Karpas-422 (cell line): ENCODE measurements at places on chromosomes 3 and 15. TPM values are rescaled to one million over a fixed set of nuclear protein-coding genes. Genes with fewer than 3 reads are reported as not detected.

Gene ZBED2
- total RNA-seq: not detected in 2 replicates

Gene TUSC7
- not detected in 2 replicates for total RNA-seq

Gene PLSCR2
- total RNA-seq: 1.0 TPM in 1 of 2 replicates, not detected in the other

DNA sequence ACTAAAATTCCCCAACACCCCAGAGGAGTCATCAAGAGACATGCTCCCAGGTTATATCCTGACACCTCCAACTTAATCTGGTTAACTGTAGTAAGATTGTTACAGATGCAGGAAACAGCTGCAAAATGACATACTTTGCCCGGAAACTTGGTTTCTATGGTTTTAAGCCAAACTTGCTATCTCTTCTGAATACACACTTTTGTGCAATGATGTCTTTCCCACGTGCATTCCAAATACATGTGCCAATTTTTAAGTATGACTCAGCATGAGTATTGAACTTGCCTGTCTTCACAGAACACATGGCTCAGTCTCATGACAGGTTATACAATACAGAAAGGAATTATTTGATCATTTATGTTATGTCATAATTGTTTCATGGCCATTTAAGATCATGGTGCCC is 207.0 kb upstream of the DCBLD2 start:
- DNase-seq: no peak

DNA sequence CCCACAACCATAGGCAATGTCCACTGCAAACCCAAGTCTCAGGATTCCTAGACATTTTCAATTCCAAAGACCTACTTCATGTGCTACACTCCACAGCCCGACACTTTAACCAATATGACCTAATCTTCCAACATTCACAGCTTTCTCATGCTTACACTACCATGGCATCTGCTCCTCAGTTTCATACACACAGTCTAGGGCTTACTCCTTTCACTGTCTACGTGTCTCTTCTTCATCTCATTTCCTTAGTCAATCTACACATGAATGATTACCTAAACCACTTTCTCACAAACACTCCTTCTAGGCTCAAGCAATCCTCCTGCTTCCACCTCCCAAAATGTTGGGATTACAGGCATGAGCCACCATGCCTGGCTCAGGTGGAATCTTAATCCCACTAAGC is 106.3 kb downstream of the STAG1 start:
- DNase-seq: no peak

- DNase-seq: no peak
Observed at GRCh38 chr3:54045061-54045815, 77.1 kb upstream of the CACNA2D3 start.

DNA sequence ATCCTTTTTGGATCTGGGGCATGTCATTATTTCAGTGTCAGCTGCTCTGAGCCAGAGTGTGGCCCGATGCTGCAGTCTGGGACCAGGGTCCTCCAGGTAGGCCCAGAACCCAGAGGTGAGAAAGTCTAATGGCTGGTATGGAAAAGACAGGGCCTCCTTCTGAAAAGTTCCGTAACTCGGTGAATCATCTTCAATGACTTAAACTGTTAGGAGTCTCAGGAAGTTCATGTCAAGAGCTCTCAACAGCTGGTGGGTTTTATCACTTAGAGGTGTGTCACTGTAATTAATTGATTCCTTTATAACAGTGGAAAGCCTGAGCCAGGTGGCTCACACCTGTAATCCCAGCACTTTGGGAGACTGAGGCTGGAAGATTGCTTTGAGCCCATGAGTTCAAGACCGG is 28.5 kb upstream of the PDE8A start:
- DNase-seq: no peak

DNA sequence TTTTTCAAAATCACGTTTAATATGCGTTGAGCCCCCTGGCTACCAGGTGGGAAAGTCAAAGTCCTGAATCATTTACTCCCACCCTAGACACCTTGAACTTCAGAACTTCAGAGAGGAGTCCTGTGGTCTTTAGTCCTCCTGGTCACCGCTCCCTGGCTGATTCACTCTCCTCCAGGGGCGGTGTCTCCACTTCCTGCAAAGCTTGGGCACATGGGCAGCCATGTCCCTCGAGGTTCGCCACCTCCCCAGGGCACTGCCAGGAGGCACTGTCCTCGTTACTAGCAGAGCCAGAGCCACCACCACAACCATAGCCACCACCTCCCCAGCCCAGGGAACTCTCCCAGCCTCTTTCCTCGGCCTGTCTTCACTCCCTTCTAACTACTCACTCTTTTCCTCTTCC is 31.0 kb downstream of the LOXL1 start:
- DNase-seq: no peak

- no peak for DNase-seq
Observed at GRCh38 chr15:73389539-73389938, 20.8 kb upstream of the HCN4 start.

DNA sequence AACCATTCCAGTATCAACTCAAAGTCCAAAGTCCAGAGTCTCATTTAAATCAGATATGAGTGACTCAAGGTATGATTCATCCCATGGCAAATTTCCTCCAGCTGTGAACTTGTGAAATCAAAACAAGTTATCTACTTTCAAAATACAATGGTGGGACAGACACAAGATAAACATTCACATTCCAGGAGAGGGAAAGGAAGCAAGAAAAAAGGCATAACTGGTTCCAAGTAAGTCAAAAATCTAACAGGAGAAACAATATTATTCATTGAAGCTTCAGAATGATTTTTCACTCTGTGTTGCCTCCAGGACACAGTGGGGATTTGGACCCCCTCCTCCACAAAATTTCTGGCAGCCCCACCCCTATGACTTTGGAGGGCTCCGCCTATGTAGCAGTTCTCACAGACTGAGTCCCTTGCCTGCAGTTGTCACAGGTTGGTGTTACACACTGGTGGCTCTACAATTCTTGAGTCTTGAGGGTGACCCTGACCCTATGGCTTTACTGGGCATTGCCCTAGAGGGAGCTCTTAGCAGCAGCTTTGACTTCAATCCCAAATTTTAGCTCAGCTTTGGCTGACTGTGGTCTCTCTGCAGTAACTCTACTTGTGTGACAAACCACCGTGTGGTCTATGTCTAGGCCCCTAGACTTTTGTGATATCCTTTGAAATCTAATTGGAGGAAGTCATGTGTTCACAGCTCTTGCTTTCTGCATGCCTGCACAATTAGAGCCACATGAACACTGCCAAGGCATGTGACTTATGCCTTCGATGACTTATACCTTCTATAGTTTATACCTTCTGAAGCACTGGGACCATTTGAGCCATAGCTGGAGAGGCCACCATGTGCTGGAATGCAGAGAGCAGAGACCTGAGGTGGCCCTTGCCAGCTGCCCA is 644.2 kb downstream of the GRM7 start:
- DNase-seq: no peak

DNA sequence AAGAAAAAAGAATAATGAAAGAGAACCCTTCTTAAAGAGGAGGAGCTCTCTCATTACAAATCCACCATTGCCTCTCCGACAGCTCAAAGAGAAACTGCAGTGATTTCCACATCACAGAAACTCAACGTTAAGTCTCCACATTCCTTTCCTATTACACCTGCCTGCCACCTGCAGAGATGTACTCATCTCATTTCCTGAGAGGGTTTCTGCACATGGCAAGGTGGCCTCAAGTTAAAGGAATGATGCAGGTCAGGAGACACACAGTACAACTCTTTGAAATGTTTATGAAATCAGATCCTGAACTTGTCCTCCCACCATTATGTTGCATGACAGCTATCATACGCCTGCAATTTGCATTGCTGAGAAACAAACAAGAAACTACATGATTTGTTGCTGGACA is 458.4 kb upstream of the ADAMTS9 start:
- no peak for DNase-seq

- peak; percentile 51 for DNase-seq
Observed at GRCh38 chr3:152243721-152244516, 24.8 kb upstream of the MBNL1 start.

DNA sequence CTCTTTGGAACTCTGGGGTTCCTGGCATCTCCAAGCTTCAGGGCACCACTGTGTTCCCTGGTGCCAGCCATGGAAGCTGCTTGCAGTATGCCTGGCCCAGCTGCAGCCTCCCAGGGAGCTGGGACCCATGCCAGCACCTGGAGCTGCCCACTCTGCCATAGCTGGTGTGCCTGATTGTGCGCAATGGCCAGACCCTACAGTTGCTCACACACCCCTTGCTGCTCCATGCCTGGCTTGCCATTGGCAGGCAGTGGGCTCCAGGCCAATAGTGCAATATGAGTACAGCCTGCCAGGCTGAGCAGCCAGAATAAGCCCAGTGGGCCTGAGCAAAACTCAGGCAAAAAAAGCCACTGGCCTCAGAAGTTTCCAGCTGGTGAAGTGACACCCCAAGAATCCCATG is 43.8 kb upstream of the LRRFIP2 start:
- no peak for DNase-seq
